ENCODE measurements at places on chromosomes 13 and 19.

- H3K36me3 ChIP-seq: no peaks in the 10 kb centered on the region
- DNase-seq: no peak
- no peak overlapping the region for H3K27ac ChIP-seq
- H3K4me1 ChIP-seq: peaks cover 4% of the 10 kb centered on the region
These were observed 117.6 kb upstream of the SPRY2 start for GRCh38 chr13:80458543-80458942.

DNA sequence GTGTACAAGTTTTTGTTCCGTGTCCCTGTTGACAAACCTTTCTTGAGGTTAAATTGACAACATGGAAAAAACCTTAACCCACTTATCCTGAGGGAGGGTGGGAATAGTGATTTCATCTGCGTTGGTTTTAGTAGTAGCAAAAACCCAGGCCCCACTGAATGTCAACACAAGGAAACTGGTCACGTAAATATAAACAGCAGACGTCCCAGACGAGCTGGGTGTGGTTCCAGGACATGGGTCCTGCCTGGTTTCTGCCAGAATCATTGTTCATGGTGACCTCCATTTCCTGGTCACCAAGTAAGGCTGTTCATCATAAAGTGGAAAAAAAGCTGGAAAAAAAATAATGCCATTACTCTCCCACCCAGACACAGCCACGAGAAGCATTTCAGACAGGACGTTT lies 16.9 kb upstream of the F2RL3 start:
- H3K4me3 ChIP-seq: no peak overlapping the region
- no peak for DNase-seq
- H3K27ac ChIP-seq: no peak overlapping the region

- DNase-seq: no peak
- no peak overlapping the region for H3K4me3 ChIP-seq
- H3K27me3 ChIP-seq: no peaks in the 10 kb centered on the region
- H3K36me3 ChIP-seq: peaks cover 25% of the 10 kb centered on the region
- peak overlapping the region; percentile 24 for H3K27ac ChIP-seq
- H3K4me1 ChIP-seq: peaks cover 27% of the 10 kb centered on the region
These were observed 26.9 kb downstream of the RAP2A start for GRCh38 chr13:97460853-97461252.

GRCh38 chr19:7933828-7934725 lies 8.1 kb upstream of the CTXN1 start:
- DNase-seq: no peak
- peaks cover 5% of the 10 kb centered on the region for H3K4me1 ChIP-seq
- H3K4me3 ChIP-seq: no peak overlapping the region
- no peak overlapping the region for H3K27ac ChIP-seq
- peaks cover 27% of the 10 kb centered on the region for H3K36me3 ChIP-seq
- no peaks in the 10 kb centered on the region for H3K27me3 ChIP-seq

GRCh38 chr19:36046443-36047050 lies 7.5 kb downstream of the THAP8 start:
- H3K4me1 ChIP-seq: peaks cover 4% of the 10 kb centered on the region
- H3K27me3 ChIP-seq: no peaks in the 10 kb centered on the region
- no peak overlapping the region for H3K27ac ChIP-seq
- H3K4me3 ChIP-seq: no peak overlapping the region
- no peak for DNase-seq

DNA sequence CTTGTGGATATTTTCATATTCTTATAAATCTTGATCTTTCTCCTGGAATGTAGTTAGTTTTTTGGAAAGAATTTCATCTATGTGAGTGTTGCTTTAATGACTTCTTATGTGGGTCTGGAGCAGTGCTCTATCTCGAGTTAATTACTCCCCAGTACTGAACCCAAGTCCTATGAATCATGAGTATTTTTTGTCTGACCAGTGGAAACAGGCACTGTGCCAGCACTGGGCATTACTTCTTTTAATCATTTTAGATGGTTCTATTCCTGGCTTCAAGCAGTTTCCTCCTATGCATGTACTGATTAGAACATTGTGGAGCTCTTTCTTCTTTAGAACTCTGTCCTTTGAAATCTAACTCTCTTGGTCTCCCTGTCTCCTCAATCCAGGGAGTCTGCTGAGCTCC lies 466.3 kb downstream of the PCDH17 start:
- no peak for DNase-seq
- H3K27ac ChIP-seq: no peak overlapping the region
- no peaks in the 10 kb centered on the region for H3K36me3 ChIP-seq
- H3K4me3 ChIP-seq: no peak overlapping the region
- H3K27me3 ChIP-seq: no peaks in the 10 kb centered on the region
- H3K4me1 ChIP-seq: no peaks in the 10 kb centered on the region

GRCh38 chr13:110757296-110757695 lies 43.8 kb downstream of the ING1 start:
- no peaks in the 10 kb centered on the region for H3K36me3 ChIP-seq
- peaks cover 3% of the 10 kb centered on the region for H3K27me3 ChIP-seq
- no peaks in the 10 kb centered on the region for H3K4me1 ChIP-seq
- no peak overlapping the region for H3K27ac ChIP-seq
- no peak overlapping the region for H3K4me3 ChIP-seq

DNA sequence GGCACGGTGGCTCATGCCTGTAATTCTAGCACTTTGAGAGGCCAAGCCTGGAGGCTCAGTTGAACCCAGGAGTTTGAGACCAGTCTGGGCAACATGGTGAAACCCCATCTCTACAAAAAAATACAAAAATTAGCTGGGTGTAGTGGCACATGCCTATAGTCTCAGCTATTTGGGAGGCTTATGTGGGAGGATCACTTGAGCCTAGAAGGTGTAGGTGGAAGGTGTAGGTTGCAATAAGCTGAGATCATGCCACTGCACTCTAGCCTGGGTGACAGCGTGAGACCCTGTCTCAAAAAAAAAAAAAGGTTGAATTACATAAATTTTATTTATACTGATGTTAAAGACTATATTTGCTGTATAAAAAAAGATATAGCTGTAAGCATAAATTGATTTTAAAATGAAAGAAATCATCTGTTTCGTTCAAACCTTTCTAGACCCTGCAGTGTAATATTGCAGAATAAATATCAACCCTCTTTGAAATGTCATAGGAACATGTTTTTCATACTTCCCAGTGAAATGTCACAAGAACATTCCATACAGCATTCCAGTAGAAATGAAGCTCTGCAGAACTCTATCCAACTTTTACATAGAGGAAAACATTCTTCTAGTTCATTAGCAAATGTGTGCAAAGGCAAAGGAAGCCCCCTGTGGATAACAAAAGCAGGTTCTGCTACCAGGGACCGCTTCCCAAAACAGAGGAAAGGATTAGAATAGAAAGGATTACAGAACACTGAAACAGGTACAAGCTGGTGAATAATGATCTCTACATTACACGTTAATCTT lies 76.0 kb downstream of the CAB39L start:
- no peak overlapping the region for H3K27ac ChIP-seq
- H3K27me3 ChIP-seq: peaks cover 8% of the 10 kb centered on the region
- H3K4me3 ChIP-seq: no peak overlapping the region

- no peaks in the 10 kb centered on the region for H3K27me3 ChIP-seq
- H3K4me1 ChIP-seq: peaks cover 13% of the 10 kb centered on the region
- H3K4me3 ChIP-seq: no peak overlapping the region
- H3K36me3 ChIP-seq: no peaks in the 10 kb centered on the region
- no peak for DNase-seq
These were observed 108.2 kb downstream of the SHISA2 start for GRCh38 chr13:25943658-25944057.

DNA sequence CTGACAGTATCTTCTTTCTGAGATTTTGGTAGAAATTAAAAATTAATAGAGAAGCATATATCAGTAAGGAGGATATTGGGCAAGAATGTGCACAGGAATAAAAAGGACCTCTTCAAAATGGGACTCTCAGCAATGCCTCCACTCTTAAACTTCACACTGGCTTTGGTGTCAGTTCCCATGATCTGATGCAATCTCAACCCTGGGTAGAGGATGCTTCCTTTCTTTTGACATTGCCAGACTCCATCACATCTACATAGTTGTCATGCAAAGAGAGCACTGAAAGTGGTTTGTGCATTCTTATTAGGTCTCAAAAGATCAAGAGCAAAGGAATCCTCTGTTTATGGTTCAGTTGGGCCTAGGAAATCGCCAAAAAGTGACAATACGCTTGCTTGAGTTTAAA lies 26.3 kb downstream of the STARD13 start:
- H3K36me3 ChIP-seq: no peaks in the 10 kb centered on the region
- no peak overlapping the region for H3K4me3 ChIP-seq
- no peak overlapping the region for H3K27ac ChIP-seq
- H3K27me3 ChIP-seq: no peaks in the 10 kb centered on the region

- H3K36me3 ChIP-seq: peaks cover 3% of the 10 kb centered on the region
- no peaks in the 10 kb centered on the region for H3K27me3 ChIP-seq
- no peak overlapping the region for H3K4me3 ChIP-seq
- peaks cover 7% of the 10 kb centered on the region for H3K4me1 ChIP-seq
These were observed 30.2 kb downstream of the ZFR2 start for GRCh38 chr19:3838661-3839060.

DNA sequence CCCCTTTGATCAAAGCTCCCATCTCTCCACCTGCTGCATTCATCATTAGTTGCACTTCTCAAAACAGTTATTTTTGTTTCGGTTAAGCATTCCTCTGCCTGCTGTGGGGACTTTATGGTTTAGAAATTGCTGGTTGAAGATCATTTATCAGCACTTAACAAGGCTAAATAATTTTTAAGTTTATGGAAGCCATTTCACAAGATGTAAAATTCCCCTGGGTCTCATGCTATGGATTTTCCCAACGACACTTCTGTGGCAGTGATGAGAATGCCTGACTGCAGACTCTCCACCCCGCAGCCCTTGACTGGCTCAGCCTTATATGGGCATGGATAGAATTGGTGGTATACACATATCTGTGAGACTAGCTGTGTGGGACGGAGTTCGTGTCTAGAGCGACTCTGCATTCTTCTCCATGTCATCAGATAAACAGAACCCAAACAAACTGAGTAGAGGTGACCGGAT lies 52.8 kb downstream of the COL4A2 start:
- no peaks in the 10 kb centered on the region for H3K36me3 ChIP-seq
- H3K27ac ChIP-seq: no peak overlapping the region
- H3K27me3 ChIP-seq: no peaks in the 10 kb centered on the region
- DNase-seq: no peak

DNA sequence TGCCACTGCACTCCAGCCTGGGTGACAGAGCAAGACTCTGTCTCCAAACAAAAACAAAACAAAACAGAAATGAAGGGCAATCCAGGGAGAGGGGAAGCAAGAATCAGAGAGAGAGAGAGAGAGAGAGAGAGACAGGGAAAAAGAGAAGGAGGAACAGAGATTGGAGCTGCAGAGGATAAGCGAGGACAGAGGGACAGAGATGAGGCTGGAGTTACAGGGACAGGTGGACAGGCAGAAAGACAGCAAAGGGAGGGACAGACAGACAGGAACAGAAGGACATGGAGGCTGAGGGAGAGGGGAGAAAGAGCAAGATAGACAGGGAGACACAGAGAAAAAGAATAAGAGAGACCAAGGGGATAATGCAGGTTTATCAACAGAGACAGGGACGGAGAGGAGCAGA lies 1.3 kb upstream of the CRX start:
- H3K4me1 ChIP-seq: no peaks in the 10 kb centered on the region
- H3K4me3 ChIP-seq: no peak overlapping the region
- no peaks in the 10 kb centered on the region for H3K36me3 ChIP-seq
- H3K27ac ChIP-seq: no peak overlapping the region

DNA sequence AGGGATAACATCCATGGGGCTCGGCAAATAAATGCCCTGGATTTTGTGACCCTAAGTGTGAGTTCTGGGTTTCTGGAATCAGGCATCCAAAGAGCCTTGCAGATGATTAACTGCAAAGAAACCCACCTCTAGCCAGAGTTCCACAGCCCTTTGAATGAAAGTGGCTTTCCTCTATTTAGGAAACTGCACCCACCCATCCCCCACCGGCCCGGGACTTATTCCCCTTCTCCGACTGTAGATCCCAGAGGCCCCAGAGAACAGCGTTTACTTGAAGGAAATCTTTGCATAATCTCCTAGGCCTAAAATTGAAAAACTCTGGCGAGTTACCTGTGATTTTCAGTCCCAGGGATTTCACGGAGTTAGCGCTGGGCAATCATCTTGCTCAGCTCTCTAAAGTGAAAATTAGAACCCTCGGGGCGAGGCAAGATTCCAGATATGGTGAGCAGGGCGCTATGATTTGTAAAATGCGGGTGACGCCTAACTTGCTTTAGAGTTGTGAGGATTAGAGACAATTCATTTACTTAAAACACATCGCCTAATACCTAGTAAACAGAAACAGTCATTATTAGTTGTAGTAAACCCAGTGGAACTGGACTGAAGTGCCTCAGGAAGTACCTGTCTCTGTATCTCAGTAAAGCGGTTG lies 9.4 kb downstream of the URAD start:
- no peak overlapping the region for H3K4me3 ChIP-seq
- H3K36me3 ChIP-seq: peaks cover 2% of the 10 kb centered on the region
- H3K27me3 ChIP-seq: peaks cover 81% of the 10 kb centered on the region

DNA sequence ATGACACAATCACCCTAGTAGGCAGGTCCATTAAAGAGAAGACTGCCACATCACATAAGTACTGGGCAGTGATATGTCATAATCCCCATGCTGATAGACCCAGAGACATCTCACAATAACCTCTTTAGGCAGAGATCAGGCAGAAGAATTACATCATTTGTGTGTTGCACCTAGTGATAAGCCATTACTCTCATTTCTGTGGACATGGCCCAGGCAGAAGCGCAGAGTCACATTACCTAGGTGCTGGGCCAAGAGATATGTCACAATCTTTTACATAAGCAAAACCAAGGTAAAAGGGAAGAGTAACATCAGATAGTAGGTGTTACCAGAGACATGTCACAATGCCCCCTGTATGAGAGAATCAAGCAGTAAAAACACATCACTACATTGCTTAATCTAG lies 71.9 kb downstream of the ZNF726 start:
- no peak for DNase-seq
- no peaks in the 10 kb centered on the region for H3K36me3 ChIP-seq
- peaks cover 2% of the 10 kb centered on the region for H3K4me1 ChIP-seq
- H3K27ac ChIP-seq: no peak overlapping the region
- no peak overlapping the region for H3K4me3 ChIP-seq

GRCh38 chr13:97108530-97108900 lies 113.6 kb upstream of the MBNL2 start:
- no peak overlapping the region for H3K4me3 ChIP-seq
- H3K27ac ChIP-seq: no peak overlapping the region
- no peaks in the 10 kb centered on the region for H3K36me3 ChIP-seq
- peaks cover 7% of the 10 kb centered on the region for H3K4me1 ChIP-seq
- no peak for DNase-seq
- peaks cover 6% of the 10 kb centered on the region for H3K27me3 ChIP-seq

DNA sequence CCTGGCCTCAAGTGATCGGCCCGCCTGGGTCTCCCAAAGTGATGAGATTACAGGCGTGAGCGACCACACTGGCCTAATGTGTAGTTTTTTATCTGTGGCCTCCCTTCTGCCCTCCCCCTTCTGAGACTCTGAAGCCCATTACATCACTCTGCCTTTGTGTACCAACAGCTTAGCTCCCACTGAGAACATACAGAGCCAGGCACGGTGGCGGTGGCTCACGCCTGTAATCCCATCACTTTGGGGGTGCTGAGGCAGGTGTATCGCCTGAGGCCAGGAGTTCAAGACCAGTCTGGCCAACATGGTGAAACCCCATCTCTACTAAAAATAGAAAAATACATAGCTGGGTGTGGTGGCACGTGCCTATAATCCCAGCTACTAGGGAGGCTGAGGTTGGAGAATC lies 12.6 kb downstream of the NCR1 start:
- DNase-seq: no peak
- no peak overlapping the region for H3K4me3 ChIP-seq
- no peaks in the 10 kb centered on the region for H3K36me3 ChIP-seq
- peaks cover 3% of the 10 kb centered on the region for H3K27me3 ChIP-seq
- H3K27ac ChIP-seq: no peak overlapping the region
